Activated B cell treated with CpG ODN at 0.5 μM for 24 hours (primary cell): ENCODE measurements at places on chromosomes 6 and 20.

DNA sequence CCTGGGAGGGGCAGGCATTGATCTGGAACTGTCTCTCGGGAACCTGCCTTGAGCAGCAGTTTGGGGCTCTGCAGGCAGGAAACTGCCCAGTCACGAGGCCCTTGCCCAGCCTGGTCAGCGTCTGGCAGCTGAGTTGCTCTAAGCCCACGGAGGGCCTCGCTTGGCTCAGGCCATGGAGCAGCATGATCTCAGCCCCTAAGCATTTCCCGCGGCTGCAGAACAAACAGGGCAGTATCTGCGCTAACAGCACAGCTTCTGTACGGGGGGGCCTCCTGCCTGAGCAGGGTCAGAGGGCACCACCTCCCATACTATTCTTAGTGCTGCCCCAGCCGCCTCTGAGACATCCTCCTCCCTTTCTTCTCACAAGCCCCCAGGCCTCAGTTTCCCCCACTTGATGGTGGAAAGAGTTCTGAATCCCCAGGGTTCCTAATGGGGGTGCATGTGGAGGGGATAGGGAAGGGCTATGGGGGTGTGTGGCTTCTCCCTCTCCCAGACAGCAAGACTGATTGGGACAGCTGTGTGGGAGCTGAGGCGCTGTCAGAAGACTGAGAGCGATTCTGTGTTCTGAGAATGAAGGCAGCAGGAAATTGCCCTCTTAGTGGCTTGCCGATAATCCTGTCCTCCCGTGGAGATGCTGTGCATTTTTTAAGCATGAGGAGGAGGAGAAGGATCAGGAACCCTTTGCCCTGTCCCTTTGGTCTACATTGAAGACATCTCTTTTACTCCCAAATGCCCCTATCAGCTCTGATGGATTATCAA, 46.4 kb downstream of the MOCS1 start:
- no peak for DNase-seq

DNA sequence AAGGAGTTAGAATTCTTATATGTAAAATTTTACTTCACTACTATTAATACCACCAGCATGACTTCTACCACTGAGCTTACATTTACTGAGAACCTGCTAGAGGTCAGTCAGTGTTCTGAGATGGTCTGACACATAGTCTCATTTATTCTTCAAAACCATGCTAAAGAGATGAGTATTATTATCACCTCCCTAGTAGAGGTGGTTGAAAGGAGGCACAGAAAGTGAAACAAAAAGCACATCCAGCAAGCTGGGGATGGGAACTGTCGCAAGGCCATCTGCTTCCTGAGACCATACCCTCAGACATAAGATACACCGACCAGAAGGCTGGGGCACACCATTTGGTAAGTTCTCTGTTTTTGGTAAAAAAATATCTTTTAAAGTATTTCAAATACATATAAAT, 137.7 kb downstream of the INSM1 start:
- no peak for DNase-seq

DNA sequence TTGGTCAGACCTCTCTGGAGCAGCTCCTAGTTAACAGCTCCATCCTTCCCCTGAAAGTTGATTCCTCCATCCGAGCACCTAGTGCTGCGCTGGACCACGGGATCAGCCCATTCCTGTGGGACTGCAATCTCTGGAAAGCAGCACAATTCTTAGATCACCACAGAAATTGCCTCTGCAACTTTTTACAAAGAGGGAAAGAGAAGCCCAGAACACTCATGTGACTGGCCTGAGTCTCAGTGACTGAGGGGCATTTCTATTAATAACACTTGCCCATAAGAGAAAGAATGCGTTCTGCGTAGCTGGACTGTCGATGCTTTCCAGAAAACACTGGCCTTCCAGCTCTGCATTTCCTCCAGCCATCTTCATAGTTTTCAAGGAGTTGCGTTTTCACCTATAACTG, 18.3 kb downstream of the MPC1 start:
- no peak for DNase-seq

DNA sequence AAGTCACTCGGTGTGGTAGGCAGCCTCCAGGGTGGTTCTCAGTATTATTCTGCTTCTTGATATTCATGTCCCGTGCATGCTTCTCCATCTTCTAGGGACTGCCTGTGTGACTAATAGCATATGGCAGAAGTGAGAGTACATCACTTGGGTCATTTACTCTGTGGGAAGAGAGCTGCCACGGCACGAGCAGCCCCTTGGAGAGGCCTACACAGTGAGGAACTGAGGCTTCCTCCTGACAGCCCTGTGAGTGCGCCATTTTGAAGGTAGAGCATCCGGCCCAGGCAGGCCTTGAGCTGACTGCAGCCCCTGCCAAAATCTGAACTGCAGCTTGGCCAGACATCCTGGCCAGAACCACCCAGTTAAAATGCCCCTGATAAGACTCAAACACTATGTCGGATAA, 17.3 kb upstream of the MCUR1 start:
- DNase-seq = no peak

DNA sequence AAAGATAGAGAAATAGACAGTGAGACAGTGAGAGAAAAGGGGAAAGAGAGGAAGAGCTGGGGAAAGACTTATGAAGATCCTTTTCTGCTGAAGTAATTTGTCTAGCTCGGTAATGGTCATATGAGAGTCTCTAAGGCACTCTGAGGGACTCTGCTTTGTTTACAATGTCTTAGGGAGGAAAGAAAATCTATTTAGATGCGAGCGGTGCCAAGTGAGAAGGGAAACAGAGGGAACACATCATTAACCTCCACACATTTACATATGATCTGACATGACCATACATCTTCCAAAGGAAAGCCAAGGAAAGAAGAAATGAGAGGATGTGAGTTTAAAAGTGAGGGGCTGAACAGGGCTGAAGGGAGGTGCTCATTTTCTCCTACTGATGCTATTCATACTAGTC, 862.3 kb upstream of the CITED2 start:
- DNase-seq = no peak

DNA sequence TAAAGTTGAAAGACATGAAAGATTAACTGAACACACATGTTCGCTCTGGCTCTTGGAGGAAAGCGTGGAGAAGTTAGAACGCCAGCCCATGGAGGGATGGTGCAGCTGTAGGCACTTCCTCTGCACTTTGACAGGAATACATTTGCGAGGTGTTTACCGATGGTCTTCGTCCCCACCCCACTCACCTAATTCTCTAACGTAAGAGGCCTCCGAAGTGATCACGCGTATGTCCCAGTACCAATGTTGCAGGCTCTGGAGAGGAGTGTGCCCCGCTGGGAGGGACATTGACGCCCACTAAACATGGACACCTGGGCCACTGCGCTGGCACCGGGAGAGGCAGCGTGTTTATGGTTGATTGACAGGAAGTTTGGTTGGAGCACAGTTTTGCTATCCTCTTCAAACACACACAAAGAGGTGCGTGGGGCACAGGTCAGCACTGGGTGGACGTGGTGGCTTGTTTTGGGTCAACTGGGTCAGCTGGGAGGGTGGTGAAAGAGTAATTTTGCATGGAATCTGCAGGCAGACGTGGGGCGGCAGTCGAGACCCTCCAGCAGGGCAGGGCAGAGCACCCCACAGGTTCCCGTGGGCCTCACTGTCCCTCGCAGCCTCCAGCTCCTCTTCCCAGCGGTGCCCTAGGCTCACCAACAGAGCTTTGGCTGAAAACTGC, 110.1 kb downstream of the DLL1 start:
- DNase-seq = no peak

DNA sequence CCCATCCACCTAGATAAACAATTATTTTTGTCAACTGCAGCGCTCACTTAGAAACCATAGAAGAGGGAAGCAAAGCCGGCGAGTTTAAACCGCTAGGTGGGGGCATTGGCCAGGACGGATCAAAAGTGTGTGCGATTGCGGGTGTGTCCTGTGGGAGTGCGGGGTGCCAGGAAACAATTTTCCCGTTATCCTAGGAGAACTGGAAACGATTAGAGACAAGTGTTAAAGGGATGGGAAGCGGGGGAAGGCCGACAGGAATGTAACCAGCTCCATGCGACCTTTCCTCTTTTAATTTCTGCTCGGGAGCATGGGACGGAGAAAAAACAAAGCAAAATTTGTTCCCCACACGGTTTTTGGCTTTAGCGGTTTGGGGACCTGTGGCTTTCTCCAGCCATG, 2.8 kb upstream of the HTR1B start:
- no peak for DNase-seq

DNA sequence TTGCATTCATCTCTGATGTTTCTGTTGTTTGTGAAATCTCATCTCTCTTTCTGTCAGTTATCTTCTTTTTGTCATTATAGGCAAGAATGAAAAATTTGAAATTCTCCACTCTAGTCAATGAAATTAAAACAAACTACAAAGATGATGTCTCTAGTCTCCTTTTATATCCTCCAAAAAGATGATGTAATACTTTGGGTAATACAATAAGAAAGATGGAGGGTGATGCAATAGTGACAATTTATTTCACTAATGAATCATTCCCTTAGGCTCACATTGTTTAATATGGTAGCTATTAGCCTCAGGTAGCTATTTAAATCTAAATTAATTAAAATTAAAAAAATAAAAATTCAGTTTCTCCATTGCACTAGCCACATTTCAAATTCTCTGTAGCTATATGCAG, 145.4 kb downstream of the UST start:
- DNase-seq = no peak

GRCh38 chr6:30344868-30345671, at the start of gene RPP21:
Gene RPP21, plus strand, starts transcription at chr6:30345156. Its CDS starts 16 bp downstream, at chr6:30345172.
- peak; percentile 90 for DNase-seq

- DNase-seq = no peak
These were observed 134.9 kb downstream of the GMDS start for GRCh38 chr6:2110504-2110903.

GRCh38 chr20:25252230-25252651, 4.4 kb downstream of the PYGB start:
- DNase-seq = no peak

GRCh38 chr6:160315310-160315709, 32.9 kb upstream of the SLC22A3 start:
- DNase-seq = no peak

GRCh38 chr6:167882244-167882643, 55.5 kb downstream of the AFDN start:
- no peak for DNase-seq
